Epithelial cell of proximal tubule (primary cell): ENCODE measurements at places on chromosomes 5 and 9. TPM values are rescaled to one million over a fixed set of nuclear protein-coding genes. Genes with fewer than 3 reads are reported as not detected.

Gene GFPT2
- total RNA-seq = 0.29 and 2.4 TPM in 2 replicates

Gene OR1Q1
- not detected in 2 replicates for total RNA-seq

Gene SLC9A3
- 1.3 and 3.2 TPM in 2 replicates for total RNA-seq

- no peak for DNase-seq
Observed at GRCh38 chr5:140868721-140869554, at the start of gene PCDHA11. TSS of gene PCDHA11 (plus strand) at chr5:140868957. CDS start at chr5:140869104, 147 bp downstream.

DNA sequence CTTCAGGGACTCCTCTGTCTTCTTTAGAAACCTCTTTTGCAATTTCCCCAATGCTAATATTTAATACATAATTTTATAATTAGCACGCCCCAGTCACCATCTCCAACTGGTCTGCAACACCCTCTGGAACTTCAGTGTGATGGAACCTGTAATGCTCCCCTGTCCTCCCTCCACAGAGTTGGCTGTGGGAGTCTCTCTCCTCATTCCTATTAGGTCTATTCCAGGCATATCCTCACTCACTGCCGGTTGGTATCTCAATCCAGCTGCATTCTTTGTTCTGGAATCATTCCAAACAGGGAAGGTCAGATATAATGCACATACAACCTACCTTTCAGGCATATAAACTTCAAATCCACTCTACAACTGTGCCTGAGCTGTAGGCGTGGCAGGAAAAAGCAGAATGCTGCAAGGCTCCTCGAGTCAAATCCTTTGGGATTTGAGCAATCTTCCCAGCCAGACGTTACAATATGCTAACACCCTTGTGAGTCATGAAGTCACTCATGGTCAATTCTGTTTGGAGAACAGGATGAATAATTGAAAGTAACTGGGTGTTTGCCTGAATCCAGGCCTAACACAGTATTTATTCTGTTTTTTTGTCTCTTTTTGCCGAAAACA, 293.8 kb downstream of the CWC27 start:
- DNase-seq = peak; percentile 67

GRCh38 chr9:37337301-37337890, 85.1 kb upstream of the GRHPR start:
- DNase-seq = no peak

GRCh38 chr5:73435759-73436534, 12.6 kb downstream of the FOXD1 start:
- no peak for DNase-seq

DNA sequence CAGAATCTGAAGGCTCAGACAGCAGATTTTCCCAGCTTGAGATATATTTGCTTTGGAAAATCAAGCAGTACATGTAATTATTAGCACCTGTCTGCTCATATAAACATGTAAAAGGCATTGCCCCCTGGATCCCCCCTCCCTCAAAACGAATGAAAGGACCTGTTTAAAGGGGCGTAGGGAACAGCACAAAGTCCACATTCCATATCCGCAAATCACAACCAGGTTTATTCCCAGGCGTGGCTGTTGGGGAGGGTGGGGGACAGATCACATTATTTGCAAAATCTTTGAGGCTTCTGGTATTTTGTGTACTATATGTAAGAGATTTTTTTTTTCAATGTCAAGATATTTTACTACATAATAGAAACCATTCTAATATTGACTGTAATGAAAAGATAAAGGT, 8.7 kb upstream of the MRPS2 start:
- DNase-seq = no peak

GRCh38 chr9:128322404-128323211, at the start of the genes COQ4 and TRUB2:
TSS of gene COQ4 (plus strand) at chr9:128322839. CDS start at chr9:128322859, 20 bp downstream.
TSS of gene TRUB2 (minus strand) at chr9:128322447. CDS start at chr9:128322408, 39 bp downstream.
- peak; percentile 71 for DNase-seq
